ENCODE measurements at places on chromosomes 7 and 10. TPM values are rescaled to one million over a fixed set of nuclear protein-coding genes. Genes with fewer than 3 reads are reported as not detected.

The ATG9B gene
- not detected for total RNA-seq

The RRP12 gene
- total RNA-seq = 5.9 TPM

The CALCR gene
- not detected for total RNA-seq

The CNPY1 gene
- not detected for total RNA-seq

The EXOC6 gene
- total RNA-seq = 19.6 TPM

The ADRB1 gene
- total RNA-seq = 5.0 TPM

The FAM20C gene
- total RNA-seq = 51.3 TPM

The VIPR2 gene
- 21.4 TPM for total RNA-seq

GRCh38 chr7:67573639-67574038 lies 577.0 kb downstream of the TYW1 start:
- H3K4me1 ChIP-seq = no peaks in the 10 kb centered on the region
- no peak for DNase-seq
- H3K4me3 ChIP-seq = no peak overlapping the region

DNA sequence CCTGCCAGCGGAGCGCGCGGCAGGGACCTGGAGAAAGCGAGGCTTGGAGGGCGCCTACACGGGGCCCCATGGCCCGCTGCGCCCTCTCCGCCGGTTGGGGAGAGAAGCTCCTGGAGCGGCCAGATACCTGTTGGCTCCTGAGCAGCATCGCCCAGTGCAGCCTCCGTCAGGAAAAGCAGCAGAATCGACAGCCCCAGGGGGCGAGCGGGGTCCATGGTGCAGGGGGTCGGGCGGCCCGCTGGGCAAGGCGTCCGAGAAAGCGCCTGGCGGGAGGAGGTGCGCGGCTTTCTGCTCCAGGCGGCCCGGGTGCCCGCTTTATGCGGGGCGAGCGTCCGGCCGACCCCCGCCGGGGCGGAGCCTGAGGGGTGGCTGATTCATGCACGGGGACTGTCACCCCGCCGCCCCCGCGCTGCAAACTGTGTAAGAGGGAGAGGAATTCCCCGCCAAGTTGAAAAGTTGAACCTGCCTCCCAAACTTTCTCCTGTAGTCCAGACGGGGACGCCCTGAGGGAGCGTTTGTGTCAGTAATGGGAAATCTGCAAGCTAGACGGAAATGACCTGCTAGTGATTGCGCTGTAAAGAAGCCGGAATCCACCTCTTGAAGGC lies at the start of gene TFPI2:
TSS of gene TFPI2 (minus strand) at position 290 of the 605 bp plus-strand sequence. CDS start at position 215, 75 bp downstream.
- H3K4me1 ChIP-seq = no peaks in the 10 kb centered on the region
- peak; percentile 69 for DNase-seq
- H3K27me3 ChIP-seq = no peaks in the 10 kb centered on the region
- peak within 1 kb of the TSS; percentile 22 for H3K27ac ChIP-seq

- H3K36me3 ChIP-seq = no peaks in the 10 kb centered on the region
- no peaks in the 10 kb centered on the region for H3K4me1 ChIP-seq
- no peak for DNase-seq
- H3K27me3 ChIP-seq = no peaks in the 10 kb centered on the region
- no peak overlapping the region for H3K4me3 ChIP-seq
- H3K27ac ChIP-seq = no peak overlapping the region
These were observed 1293.0 kb downstream of the REEP3 start for GRCh38 chr10:64814201-64814600.

GRCh38 chr10:34347131-34347530 lies 468.0 kb downstream of the PARD3 start:
- no peaks in the 10 kb centered on the region for H3K27me3 ChIP-seq
- H3K36me3 ChIP-seq = no peaks in the 10 kb centered on the region
- no peak for DNase-seq
- H3K27ac ChIP-seq = no peak overlapping the region
- no peak overlapping the region for H3K4me3 ChIP-seq
- H3K4me1 ChIP-seq = peaks cover 15% of the 10 kb centered on the region

DNA sequence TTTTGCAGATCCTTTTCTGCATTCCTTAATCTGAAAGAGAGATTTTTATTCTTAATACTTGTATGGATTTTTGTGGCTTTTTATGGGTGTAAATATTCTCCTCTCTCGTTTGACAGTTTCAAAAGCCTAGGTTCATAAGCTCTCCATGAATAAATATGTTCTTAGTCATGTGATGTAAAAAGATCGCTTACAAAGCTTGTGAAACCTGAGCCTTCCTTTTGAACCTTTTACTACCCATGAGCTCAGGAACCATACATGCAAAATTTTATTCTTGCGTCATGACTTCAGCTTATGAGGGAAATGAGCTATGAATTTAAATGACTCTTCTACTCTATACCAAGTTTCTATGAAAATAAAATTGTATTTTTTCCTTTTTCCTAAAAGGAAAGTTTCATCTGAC lies 98.7 kb downstream of the POLL start:
- DNase-seq = no peak
- no peaks in the 10 kb centered on the region for H3K27me3 ChIP-seq
- H3K4me3 ChIP-seq = no peak overlapping the region

DNA sequence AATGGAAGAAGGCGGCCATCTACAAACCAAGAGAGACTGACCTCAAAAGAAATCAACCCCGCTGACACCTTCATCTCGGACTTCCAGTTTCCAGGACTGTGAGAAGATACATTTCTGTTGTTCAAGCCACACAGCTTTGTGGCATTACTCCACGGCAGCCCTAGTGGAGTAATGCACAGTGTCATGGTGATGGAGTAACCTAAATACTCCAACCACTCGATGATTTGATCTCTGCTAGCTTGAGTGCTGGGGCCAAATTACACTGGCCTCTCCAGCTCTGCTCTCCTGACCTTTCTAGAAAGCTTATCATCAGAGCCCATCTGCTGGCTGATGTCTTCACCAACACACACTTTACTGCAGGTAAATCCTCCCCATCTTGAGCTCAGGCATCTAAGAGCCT lies 52.2 kb downstream of the GALNT17 start:
- H3K27ac ChIP-seq = no peak overlapping the region
- no peak overlapping the region for H3K4me3 ChIP-seq
- H3K27me3 ChIP-seq = no peaks in the 10 kb centered on the region

- no peaks in the 10 kb centered on the region for H3K27me3 ChIP-seq
- H3K4me1 ChIP-seq = no peaks in the 10 kb centered on the region
- no peak overlapping the region for H3K4me3 ChIP-seq
These were observed 96.2 kb downstream of the LHPP start for GRCh38 chr10:124557648-124558338.

GRCh38 chr10:2980791-2981360 lies 86.5 kb upstream of the PFKP start:
- no peaks in the 10 kb centered on the region for H3K27me3 ChIP-seq
- H3K4me3 ChIP-seq = no peak overlapping the region
- no peak overlapping the region for H3K27ac ChIP-seq
- no peak for DNase-seq

- H3K4me1 ChIP-seq = no peaks in the 10 kb centered on the region
- DNase-seq = no peak
- no peaks in the 10 kb centered on the region for H3K27me3 ChIP-seq
- H3K4me3 ChIP-seq = no peak overlapping the region
These were observed 70.7 kb downstream of the MALSU1 start for GRCh38 chr7:23369695-23370404.

DNA sequence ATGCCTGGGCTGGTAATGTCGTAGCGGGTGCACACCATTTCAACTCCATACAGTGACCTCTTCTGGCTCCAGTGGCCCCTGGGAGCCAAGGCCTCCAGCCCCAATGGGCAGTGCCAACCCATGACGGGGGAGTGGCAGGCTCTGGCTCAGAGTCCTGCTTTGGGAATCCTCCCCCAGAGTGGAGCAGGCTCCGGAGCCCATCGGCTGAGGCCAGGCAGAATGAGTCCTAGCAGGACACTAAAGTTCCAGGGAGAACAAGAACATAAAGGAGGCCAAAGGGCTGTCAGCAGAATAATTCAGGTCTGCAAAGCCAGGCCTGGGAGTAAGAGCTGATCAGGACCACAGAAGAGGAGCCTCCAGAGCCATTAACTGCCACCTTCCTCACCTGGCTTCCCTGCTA lies 33.3 kb downstream of the LBX1 start:
- H3K4me3 ChIP-seq = no peak overlapping the region
- H3K4me1 ChIP-seq = no peaks in the 10 kb centered on the region
- DNase-seq = no peak
- no peak overlapping the region for H3K27ac ChIP-seq
- H3K36me3 ChIP-seq = no peaks in the 10 kb centered on the region
- no peaks in the 10 kb centered on the region for H3K27me3 ChIP-seq

- H3K27ac ChIP-seq = no peak overlapping the region
- no peak overlapping the region for H3K4me3 ChIP-seq
- H3K4me1 ChIP-seq = no peaks in the 10 kb centered on the region
- H3K27me3 ChIP-seq = no peaks in the 10 kb centered on the region
- H3K36me3 ChIP-seq = peaks cover 15% of the 10 kb centered on the region
- DNase-seq = no peak
These were observed 28.7 kb downstream of the PNPLA8 start for GRCh38 chr7:108497082-108497725.

DNA sequence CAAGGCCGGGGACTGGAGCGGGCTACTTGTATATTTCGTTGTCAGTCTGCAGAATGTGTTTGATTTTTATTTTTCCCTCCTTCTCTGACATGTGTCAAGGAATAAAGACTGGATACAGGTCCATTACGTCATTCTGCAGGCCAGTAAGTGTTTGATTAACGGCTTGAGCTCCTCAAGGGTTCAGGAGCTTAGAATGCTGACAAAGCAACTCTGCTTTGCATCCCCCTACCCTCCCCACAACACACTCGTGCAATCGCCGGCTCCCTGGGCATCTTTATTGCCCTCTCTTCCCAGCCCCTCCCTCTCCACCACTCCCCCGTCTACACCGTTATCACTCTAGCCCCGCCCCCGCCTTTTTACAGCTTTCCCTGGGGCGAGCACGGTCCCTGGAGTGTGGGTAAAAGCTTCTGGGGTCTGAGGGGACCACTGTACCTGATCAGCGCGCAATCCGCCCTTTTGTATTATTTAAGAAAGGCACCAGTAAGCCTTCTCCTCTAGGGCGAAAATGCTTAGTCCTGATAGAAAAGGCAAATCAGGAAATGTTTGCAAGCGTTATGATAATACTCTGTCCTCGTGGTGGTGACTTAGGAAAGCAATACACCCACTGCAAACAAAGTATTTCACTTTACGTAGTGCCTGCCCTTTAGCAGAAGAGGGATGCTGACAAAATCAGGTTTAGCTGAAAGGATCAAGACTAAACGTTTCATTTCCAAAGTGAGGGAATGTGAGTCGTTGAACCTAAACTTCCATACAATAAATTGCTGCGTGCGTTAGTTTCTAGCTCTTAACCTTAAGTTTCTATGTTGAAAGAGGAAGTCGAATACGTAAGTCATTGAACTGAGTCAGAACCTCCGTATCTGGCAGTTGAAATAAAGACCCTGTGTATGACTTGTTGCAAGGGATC lies 1.4 kb upstream of the CREB5 start:
- peak; percentile 85 for DNase-seq
- H3K36me3 ChIP-seq = no peaks in the 10 kb centered on the region
- H3K4me3 ChIP-seq = peak overlapping the region; percentile 77
- H3K4me1 ChIP-seq = peaks cover 41% of the 10 kb centered on the region

GRCh38 chr7:505171-505570 lies 14.5 kb downstream of the PDGFA start:
- no peaks in the 10 kb centered on the region for H3K27me3 ChIP-seq
- peak overlapping the region; percentile 63 for H3K27ac ChIP-seq
- DNase-seq = peak; percentile 61
- H3K4me1 ChIP-seq = peaks cover 26% of the 10 kb centered on the region
